ENCODE measurements at places on chromosomes 4 and X.

DNA sequence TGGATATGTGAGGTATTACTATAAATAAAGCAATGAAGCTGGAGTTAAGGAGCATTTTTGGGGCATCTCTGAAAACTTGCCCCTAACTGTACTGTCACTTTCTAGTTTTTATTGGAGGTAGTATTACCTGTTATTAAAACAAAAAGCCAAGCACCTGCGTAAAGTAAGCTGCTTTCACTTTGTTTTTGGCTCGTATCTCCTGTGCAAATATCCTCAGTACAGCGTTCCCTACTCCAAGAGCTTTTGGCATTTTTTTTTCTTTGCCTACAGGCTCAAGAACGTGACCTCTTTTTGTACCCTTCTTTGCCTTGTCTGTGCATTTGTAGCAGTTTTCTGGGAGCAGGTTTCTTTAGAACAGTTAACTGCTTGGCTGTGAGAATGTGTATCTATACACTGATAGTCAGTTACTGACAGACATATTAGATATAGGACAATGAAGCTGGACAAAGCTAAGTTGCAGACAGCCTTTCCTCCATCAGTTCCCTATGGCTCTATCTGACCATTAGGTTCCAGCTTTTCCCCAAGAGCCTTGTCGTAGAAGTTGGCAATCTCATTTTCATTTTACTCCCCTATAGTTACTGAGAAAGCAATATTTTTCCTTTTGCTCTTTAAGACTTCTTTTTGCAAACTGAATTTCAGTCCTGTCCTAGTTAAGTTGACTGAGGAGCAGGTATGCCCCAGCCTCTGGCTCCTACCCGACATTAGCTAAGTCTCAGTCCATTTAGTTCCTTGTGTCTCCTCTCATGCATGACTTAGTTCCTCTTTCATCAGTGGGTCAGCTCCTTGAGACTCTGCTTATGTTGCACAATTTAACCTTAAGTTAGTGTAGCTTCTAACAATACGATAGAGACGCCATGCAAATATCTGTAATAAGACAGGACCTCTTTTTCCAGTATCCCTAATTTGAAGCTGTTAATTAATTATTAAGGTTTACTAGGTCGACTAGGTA is 71.5 kb upstream of the HPRT1 start:
- no peak for DNase-seq

DNA sequence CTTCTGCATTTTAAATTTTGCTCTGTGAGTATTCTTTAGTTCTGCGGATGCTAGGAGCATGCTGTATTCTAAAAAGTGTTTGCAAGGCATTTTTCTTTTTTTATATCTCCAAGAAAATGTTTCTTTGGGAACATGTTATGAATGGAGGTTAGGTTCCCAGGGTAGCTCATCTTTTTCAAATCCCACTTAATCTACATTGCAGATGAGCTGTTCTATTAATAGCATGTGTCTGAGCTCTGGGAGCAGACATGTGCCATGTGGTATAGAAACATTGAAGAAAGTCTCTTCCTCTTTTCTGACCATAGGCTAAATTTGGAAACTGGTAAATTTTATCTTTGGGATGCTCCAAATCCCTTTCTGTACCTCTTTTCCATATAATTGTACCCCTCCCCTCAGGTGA is 23.2 kb downstream of the DIAPH2 start:
- DNase-seq = no peak

DNA sequence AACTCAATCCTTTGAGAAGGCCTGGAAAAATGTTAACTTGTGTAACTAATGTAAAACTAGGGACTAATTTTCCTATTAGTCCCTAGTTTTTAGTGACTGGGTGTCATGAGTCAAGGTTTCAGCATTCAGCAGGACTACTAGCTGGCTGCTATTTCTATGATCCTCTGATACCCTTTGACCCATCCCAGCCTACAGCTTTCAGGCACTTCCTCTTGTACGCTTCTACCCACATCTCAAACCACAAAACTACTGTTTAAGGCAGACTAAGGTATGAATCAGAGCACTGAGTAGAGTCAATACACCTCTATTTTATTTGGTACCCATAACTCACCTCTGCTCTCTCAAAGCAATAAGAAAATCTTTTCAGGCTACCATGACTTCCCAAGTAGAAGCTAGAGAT is 809.6 kb downstream of the PDHA2 start:
- DNase-seq = no peak

DNA sequence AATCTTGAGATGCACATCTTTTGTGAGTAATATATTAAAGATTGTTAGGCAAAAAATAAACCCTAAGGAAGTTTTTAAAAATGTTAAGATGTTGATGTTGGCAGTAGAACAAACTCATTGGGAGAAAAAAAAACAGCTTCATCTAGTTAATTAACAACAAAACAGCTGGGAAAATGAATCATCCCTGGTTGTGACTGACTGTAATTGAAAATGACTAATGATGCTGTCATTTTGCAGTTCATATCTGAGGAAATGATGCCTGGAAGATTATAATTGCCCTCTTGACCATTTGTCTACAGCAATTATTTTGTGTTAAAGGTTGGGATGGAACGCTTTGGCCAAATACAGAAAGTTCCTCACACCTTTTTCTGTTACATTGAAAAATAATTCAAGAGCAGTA is 760.4 kb upstream of the FTHL17 start:
- no peak for DNase-seq

DNA sequence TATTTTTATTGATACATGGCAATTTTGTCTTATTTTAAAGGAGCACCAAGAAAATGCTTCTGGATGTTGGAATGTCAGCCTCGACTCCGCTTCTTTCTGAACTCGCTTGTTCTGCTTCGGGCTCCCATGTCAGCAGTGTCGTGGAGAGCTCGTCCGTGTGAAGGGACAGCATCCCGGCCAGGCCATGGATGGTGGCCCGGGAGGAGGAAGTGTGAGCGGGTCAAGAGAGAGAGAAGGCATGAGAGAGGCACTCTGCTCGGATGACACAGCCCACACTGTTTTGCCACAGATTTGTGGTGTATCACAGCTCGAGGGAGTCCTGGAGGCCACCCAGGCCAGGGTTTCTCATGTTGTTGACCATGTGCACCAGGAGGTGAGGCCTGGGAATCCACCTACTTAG is 107.0 kb downstream of the TRAPPC11 start:
- no peak for DNase-seq

DNA sequence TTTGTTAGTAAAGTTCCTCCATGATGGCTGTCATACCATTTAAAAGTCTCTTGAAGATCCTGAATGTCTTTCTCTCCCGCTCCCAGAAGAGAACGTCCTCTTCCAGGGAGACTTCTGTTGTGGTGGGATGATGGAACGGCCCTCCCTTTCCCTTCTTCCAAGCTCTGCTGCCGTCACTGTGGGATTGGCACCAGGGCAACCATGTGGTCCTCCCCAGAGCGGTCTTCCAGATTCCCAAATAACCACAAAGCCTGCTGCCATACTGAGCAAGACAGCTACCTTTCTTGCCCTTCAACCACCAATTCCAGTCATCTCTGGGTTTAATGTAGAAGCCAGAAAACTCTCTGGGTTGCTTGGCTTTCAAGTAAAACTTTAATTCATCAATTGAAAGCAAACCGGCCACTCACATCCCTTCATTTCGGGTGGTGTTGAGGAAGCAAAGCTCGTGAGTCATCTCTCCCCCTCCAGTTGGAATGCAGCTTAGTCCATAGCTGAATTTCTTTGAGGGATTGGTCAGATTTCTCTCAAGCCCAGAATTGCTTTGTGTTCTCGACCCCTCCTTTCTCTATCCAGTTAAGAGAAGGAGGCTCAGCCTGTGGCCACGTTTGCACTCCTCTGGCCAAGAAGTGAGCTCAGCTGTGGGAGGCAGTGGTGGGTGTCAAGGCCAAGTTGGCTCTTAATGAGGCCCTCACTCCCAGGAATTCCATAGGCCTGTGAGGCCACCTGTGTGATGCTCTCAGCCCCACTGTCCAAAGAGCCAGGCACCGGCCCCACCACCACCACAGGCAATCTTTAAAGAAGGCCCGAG is 36.9 kb downstream of the FHDC1 start:
- no peak for DNase-seq

DNA sequence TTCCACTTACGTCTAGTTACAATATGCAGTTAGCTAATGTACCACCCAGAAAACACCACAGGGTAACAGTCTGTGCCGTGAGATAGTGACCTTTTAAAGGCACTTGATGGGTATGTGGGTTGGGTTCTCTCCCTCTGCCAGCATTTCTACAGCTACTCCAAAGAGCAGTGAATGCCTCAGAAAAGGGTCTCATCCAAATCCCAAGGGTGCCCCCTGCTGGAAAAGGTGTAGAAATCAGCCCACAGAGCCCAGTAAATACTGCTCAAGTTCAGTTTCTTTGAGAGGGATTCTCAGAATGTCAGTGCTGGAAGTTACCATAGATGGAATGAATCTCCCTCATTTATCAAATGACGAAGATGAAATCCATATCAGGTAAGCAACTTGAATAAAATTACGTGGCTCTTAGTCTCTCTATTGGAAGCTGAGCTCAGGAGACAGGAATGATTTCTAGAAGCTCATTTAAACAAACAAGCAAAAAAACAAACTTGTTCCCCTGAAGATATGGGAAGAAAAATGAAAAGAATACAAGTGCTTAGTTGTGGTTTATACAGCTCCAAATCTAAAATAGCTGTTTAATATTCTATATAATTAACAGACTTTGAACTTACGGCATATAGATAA is 9.5 kb downstream of the RNF175 start:
- peak; percentile 28 for DNase-seq

- DNase-seq = peak; percentile 52
Observed at GRCh38 chr4:35087218-35087617, 1157.1 kb downstream of the ARAP2 start.

DNA sequence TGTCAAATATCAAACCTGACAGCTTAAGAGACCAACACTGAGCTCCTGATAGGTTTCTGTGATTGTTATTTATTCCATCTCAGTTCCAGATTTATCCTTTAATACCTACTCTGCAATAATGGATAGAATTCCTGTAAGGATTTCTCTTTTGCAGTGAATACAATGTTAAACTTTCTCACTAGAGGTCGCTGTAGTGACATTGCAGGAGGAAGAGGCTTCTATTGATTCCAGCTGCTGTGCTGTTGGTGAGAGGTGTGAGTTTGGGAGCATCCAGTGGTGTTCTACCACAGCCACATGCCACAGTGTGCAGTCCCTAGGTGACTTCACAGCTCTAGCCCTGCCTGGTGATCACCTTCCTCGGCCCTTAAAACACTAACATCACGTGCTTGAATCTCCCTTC is 34.6 kb upstream of the DCAF8L2 start:
- DNase-seq = peak; percentile 9

DNA sequence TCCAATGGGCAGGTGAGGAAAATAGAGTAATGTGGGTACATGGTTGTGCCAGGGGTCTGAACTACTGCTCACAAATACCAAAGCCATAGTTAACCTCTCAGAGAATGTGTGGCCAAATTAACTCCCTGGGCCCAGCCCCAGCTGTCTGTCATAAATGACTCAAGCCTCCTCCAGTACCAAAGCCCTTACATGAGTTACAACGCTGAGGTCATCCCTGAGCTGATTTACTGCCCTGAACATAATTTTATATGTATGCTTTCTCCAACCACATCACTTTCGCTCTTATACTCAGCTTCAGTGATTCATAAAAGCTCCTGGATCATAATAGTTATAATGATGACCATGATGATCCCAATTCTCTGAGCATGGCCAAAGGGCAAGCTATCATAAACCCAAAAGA is 283.9 kb downstream of the NKX6-1 start:
- no peak for DNase-seq

GRCh38 chr4:99205153-99205979 is 13.7 kb downstream of the ADH6 start:
- DNase-seq = no peak

- DNase-seq = no peak
Observed at GRCh38 chrX:81377329-81377728, 175.4 kb downstream of the SH3BGRL start.

- no peak for DNase-seq
Observed at GRCh38 chr4:155667222-155667567, 547 bp downstream of the GUCY1A1 start.
